ENCODE measurements at places on chromosomes 3 and 15.

GRCh38 chr3:39415983-39416382 is 9.5 kb downstream of the RPSA start:
- no peak for DNase-seq

GRCh38 chr3:194395212-194395611 is 3.9 kb downstream of the GP5 start:
- DNase-seq: no peak

GRCh38 chr3:21543380-21544075 is 207.5 kb downstream of the ZNF385D start:
- no peak for DNase-seq

- DNase-seq: no peak
Observed at GRCh38 chr15:61403884-61404283, 174.8 kb upstream of the RORA start.

GRCh38 chr3:19934098-19934566 is at the start of gene EFHB:
Gene EFHB (minus strand): TSS chr3:19934217. CDS start chr3:19934018, 199 bp downstream.
- DNase-seq: no peak

DNA sequence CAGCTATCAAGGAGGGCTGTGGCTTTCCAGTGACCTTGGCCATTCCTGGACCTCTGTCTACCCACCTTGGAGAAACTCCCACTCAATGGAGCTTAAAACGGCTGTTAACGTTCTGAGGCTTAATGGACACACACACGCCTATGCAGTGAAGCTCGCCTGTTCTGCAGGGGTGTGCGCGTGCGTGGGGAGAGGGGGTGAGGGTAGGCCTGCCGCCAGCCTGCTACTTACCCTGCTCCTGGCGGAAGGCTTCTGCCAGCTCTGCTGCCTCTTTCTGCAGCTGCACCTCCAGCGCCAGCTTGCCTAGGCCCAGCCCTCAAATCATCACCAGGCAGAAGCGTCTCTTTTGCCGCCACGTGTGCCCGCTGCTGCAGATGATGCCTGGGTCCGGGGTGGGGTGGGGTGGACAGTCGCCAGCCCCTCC is 23.2 kb upstream of the PARL start:
- no peak for DNase-seq

DNA sequence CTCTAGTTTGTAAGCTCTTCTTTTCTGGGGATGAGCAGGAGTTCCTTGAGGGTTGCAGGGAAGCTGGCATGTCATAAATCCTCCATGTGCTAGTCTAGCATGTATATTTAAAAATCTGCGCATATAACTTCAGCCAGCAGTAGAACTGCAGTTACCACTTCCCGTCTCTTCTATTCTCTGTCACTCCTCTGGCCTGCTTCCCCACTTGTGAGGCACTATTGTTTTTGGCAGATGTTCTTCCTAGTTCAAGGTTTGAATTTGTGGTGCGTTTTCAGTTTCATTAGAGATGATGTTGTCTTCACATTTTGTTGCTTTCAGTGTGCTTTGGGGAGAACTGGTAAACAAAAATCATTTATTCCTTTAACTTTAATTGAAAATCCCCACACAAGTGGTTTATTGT is 169.1 kb upstream of the ZPLD1 start:
- no peak for DNase-seq

DNA sequence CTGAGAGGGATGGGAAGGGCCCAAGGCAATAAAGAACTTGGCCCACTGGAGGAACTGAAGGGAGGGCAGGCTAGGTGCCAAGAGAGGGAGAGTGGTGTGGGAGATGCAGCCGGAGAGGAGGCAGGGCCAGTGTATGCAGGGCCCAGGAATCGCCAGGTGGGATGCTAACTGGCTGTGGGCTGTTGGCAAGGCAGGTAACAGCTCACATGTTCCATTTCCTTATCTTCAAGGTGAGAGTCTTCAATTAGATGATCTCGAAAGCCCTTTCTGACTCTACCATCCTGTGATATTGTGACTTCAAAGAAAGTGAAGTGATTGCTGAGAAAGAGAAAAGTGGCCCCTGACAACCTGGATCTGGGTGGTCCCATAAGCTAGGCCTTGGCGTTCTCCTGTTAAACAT is 49.0 kb downstream of the CASR start:
- no peak for DNase-seq
